ENCODE measurements at places on chromosomes 4 and X. TPM values are rescaled to one million over a fixed set of nuclear protein-coding genes. Genes with fewer than 3 reads are reported as not detected.

Gene SMR3B
- not detected for total RNA-seq

Gene CSAG3
- not detected for total RNA-seq

Gene ERAS
- not detected for total RNA-seq

Gene NFXL1
- total RNA-seq, result 7.7 TPM

Gene SLC4A4
- 1.2 TPM for total RNA-seq

Gene TLR10
- not detected for total RNA-seq

Gene STK32B
- 15.9 TPM for total RNA-seq

Gene IGBP1
- total RNA-seq, result 67.9 TPM

Gene KIF4A
- 27.0 TPM for total RNA-seq

Gene NMU
- 1.0 TPM for total RNA-seq

Gene PRDM8
- 0.27 TPM for total RNA-seq

Gene AWAT2
- not detected for total RNA-seq

Gene FHDC1
- total RNA-seq, result 0.71 TPM

Gene CCDC149
- total RNA-seq, result 1.8 TPM

Data from A549 treated with GW870086 at 1 μM for 4 hours (cell line).